ENCODE measurements at places on chromosomes 16 and 17.

- no peak for DNase-seq
Observed at GRCh38 chr17:72935984-72936383, 156.5 kb downstream of the SLC39A11 start.

GRCh38 chr16:67146523-67147357 is 4.1 kb downstream of the B3GNT9 start:
- no peak for DNase-seq

DNA sequence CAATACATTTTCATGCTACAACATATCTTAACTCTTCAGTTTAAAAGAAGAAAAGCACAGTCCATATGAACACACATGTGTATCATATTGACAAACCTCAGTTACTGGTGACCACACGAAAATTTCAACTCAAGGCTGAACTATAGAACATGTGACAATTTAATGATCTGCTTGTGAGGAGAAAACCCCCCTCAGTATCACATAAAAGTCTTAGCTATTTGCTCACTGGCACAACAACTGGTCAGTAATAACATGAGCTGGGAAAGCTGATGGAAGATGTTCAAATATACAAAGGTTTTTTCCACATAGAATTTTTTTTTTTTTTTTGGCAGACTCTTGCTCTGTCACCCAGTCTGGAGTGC is 19.5 kb downstream of the ZNF652 start:
- no peak for DNase-seq

GRCh38 chr17:42999003-42999525 is 845 bp downstream of the RPL27 start:
- no peak for DNase-seq

DNA sequence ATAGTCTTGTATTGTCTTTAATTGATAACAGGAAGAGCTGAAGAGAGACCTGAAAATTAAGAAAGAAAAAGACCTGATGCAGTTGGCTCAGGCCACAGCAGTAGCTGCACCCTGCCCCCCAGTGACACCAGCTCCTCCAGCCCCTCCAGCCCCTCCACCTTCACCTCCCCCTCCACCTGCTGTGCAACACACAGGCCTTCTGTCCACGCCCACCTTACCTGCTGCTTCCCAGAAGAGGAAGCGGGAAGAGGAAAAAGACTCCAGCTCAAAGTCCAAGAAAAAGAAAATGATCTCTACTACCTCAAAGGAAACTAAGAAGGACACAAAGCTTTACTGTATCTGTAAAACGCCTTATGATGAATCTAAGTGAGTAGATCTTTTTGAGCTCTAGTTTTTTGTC is 36.8 kb downstream of the C17orf58 start:
- no peak for DNase-seq

- no peak for DNase-seq
Observed at GRCh38 chr16:11152677-11153331, 103.2 kb downstream of the SOCS1 start.

- no peak for DNase-seq
Observed at GRCh38 chr17:4859816-4860625, 26.9 kb downstream of the MINK1 start.

DNA sequence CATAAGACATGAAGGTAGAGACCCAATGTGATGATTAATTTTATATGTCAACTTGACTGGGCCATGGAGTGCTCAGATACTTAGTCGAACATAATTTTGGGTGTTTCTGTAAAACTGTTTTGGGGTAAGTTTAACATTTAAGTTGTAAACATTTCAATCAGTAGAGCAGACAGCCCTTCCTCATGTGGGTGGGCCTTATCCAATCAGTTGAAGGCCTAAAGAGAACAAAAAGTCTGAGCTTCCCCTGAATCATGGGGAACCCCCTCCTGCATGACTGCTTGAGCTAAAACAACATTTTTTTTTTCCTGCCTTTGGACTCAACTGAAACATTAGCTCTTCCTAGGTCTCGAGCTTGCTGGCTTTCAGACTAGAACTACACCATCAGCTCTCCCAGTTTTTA is 327.3 kb upstream of the SOX9 start:
- no peak for DNase-seq

- DNase-seq = no peak
Observed at GRCh38 chr17:14078027-14078426, 8.7 kb downstream of the COX10 start.

DNA sequence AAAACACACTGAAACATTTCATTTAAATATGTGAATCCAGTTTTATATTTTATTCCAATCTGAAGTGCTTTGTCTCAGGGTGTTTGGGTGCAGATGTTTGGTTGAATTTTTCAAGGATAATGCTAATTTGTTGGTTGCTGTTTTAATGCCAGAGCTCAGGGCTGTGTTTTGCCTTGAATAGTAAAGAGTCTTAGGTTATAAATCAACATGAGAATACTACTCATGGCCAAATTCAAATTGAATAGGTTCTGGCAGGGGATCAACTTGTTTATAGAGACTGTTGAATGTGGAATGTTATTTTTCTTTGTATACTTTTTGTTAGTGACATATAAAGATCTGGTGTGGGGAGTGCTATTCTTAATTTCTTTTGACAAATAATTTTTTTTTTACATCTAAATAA is 18.8 kb downstream of the TOM1L1 start:
- no peak for DNase-seq

DNA sequence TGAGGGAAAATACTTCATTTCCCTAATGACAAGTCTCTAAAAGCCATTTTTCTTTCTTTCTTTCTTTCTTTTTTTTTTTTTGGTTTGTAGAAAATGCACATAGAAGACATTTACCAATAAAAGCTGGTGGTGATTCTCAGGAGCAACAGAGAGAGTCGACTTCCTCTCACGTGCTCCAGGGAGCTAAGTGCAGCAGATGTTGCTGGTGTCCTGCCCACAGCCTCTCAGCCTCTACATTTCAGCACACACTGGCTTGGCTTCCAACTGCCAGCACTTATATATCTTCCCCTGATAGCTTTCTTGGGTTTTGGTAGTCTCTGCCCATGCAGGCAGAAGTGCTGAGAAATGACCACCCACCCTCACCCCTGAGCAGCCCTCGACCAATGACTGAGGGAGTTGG is 58.4 kb upstream of the MARCHF10 start:
- no peak for DNase-seq

- DNase-seq = no peak
Observed at GRCh38 chr17:34721326-34721725, 141.9 kb downstream of the TMEM132E start.
